ENCODE measurements at places on chromosomes 13 and 19.
A peak's percentile ranks its signal among the peaks of the same experiment; 100 is the strongest.

DNA sequence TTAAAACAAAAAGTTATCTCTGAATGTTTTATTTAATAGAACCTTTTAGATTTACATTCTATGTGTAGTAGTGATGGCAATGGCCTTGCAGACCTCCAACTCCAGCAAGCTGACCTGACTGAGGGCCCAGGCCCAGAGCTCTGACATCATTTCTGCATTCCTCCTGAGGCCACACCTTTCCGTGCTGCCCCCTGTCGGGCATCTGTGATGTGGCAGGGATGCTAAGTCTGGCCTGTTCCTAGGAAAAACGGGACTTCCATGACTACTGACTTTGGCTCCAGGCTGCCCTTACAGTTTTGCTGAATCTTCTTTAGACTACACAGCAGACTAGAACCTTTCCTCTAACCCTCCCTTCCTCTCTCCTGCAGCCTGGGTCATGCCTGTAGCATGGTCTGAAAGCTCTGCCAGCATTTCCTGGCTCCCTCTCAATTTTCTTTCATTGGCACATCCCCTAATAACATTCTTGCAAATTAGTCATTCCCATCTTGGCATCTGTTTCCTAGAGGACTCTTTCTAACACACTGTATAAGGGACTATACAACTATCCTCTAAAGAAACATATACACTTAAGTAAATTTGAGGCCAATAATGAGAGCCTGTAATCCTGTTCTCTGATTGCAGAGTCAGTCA lies 249.1 kb downstream of the GPC5 start:
- no peak for DNase-seq

DNA sequence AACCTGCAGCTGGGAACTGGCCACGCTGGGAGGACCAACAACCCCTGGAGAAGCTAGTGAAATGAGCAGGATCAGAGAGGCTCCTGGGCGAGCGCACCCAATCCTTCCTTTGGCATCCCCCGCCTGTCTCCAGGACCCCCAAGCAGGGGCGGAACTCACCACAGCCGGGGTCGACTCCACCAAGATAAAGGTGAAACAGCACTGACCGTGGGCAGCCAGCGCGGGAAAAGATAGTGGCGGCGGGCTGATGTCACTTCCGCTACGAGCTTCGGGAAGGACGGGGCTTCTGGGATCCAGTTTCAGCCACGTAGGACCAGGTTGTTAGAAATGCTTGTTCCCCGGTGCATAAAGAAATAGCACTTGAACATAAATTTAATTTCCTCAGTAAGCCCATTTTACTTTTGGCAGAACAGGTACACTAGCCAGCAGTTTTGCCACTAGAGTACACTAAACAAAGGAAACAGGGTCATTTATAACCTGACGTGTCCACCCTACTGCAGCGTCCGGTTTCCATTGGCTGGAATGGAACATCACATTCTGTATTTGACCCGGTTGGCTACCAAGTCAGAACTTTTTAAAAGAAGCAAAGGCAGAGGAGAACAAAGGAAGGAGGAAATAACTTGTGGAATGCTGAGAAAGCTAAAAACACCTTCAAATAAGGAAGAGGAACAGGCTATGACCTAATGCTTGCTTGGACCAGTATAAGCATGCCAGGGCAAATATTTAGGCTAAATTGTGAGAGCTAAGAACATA lies 25.5 kb upstream of the ZNF562 start:
- DNase-seq: no peak

DNA sequence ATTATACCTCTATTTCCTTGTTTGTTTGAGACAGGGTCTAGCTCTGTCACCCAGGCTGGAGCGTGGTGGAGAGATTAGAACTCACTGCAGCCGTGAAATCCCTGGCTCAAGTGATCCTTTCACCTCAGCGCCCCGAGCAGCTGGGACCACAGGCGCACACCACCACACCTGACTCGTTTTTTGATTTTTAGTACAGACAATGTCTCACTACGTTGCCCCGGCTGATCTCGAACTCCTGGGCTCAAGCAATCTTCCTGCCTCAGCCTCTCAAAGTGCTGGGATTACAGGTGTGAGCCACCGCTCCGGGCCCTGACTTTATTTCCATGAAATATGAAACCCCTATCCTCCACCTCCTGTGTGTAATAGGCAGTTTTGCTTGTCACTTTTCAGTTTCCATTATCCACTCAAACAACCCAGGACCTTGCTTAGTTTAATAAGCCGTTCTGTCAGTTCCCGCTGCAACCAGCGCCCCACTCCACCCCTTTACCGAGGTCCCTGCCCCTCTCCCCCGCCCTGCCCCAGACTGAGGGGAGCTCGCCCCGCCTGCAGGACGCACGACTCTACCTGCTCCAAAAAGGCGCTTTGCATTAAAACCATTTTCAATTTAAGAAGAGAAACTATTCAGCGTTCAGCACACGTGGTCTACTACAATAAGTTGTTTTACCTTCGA lies 16.9 kb downstream of the ZNF816 start:
- no peak for DNase-seq

DNA sequence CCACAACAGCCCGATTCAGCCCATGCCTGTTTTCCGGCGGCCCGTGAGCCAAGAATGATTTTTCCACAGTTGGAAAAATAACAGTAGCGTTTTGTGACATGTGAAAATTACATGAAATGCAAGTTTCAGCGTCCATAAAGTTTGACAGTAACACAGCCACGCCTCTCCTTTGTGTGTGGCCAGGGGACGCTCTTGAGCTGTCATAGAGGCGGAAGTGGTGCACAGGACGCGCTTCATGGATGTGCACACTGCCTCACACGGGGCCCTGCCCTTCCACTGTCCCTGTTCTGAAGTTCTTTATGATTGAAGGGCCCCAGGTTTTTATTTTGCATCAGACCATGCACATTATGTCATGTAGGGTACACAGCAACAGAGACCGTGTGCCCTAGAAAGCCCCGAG lies 12.4 kb upstream of the ELAVL1 start:
- DNase-seq: no peak

- DNase-seq: no peak
Observed at GRCh38 chr13:43046259-43046658, 22.9 kb downstream of the DNAJC15 start.

DNA sequence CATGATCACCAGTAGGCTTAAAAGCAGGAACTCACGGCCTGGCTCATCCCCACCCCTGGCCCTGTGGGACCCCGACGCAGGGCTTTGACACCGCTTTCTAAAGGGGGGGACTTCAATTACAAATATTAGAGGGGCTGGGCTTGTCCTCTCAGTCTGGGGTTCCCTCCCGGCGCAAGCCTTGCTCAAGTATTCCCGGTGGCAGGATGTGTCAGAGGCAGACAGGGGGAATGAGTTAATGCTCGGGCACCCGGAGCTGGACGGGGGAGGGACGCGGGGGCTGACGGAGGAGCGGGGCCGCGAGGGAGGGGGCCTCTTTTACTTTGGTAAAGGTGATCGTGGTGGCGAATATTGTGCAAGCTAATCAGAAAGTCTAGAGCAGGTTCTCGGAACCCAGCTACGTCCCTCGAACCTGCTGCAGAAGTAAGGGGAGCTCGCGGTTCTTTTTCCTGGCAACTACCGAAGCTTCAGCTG lies 1.1 kb downstream of the FGF14 start:
- DNase-seq: no peak

DNA sequence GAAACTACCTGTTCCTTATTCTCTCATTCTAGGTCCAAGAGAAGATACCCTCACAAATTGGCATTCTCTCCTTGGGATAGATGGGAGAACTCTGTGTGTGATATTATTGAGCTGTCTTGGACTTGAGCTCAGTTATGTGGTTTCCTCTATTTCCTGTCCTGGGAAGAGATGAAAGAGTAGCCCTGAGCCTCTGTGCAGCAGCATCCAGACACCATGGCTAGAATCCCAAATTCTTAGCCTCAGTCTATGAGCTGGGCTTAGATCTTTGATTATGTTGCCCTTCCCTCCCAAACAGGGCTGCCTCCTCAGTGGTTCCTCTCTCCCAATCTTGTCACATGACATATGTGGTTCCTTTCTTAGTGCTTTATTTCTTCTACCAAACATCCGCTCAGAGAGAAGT lies 290.7 kb downstream of the SPRY2 start:
- DNase-seq: no peak

- DNase-seq: no peak
Observed at GRCh38 chr19:887072-887471, 5.9 kb downstream of the MED16 start.

GRCh38 chr13:66835040-66835628 lies 395.0 kb downstream of the PCDH9 start:
- DNase-seq: no peak

DNA sequence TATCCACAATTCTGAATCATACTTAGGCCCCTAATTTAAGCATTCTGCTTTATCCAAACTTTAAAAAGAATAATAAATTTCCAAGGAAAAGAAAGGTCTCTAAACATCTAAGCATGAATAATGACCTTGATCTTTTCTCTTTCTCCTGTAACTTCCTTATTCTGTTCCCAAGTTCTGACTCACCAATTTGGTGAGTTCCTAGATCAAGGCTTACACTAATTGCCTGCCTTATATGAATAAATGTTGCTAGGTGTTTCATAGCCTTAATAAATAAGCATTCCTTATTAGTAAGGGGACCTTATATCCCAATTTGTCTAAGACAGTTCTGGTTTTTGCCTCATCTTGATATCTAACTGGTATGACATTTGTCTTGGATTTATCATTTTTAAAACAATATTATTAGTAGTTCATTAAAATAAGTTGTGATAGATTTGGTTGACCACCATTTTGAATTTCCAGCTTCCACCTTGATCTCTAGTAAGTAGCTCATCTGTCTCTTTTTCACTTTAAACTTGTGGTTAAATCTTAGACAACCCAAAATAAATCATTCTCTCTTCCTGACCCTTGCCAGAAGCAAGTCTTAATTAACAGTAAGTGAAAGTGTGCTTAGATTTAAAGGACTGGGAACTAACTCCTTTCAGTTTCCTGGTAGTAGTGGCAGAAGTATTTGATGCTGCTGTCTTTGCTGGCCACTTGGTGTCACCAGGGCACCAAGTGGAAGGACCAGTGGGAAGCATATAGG lies 121.2 kb upstream of the MLNR start:
- peak; percentile 21 for DNase-seq

DNA sequence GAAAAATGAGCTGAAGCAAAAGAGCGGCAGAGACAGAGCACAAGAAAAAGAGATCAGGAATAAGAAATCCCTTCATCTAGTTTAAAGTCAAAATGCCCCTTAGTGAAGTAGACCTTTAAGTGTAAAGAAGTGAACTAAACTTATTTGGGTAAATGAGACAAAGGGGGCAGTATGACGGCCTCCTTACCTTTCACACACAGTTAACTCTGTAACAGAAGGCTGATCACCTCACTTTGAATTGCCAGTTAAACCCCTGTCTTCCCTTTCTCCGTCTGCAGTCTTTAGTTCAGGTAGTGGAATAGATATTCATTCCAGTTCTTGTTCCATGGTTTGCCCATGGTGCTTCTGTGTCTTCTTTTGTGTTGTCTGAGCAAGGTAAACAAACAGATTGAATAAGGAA lies 1029.8 kb downstream of the DIAPH3 start:
- DNase-seq: no peak

DNA sequence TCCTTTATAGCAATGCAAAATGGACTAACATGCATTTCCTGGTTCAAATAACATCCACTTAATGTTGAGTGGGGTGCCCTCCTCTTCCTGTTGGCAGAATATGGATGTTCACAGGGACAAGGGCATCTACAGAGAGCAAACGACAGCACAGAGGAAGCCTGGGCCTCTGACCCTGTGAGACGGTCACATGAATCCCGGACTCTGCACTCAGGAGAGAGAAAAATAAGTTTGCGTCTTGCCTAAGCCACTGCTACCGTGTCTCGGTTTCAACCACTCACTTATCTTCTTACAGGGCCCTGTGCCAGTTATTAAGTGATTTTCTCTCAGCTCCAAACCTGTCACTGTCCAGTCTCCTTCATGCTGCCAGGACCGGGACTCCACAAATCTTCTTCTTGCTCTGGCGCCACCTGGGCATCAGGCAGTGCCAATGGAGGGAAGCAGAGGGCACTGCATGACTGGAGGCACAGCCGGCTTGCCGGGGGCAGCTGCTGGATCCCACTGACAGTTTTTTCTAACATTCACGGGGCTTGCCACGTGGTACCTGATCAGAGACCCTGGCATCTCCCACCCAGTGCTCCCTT lies 11.8 kb downstream of the LIG1 start:
- DNase-seq: no peak

DNA sequence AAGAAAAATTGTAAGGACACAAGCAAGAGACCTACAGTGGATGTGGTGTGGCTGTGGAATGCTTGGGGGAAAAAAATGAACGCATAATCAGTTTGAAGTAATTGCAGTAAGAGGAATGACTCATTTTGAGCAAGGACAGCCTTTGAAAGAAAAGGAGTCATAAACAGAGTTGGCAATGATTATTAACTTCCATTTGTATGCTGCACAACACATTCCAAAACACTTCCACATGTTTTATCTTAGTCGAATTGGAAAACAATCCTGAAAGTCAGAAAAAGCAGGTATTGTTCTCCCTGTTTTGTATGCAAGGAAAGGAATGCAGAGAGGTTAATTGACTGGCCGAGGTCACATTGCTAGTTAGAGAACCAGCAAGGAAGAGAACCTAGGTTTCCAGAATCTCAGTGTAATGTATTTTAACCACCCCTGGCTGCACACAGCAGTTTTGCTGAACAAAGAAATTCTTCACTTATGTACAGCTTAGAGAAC lies 630.0 kb upstream of the MIR17HG start:
- DNase-seq: no peak

GRCh38 chr19:35742121-35742724 lies at the start of gene IGFLR1:
IGFLR1 (minus strand) TSS chr19:35742452; CDS start chr19:35741180, 1,272 bp downstream.
- peak; percentile 51 for DNase-seq

DNA sequence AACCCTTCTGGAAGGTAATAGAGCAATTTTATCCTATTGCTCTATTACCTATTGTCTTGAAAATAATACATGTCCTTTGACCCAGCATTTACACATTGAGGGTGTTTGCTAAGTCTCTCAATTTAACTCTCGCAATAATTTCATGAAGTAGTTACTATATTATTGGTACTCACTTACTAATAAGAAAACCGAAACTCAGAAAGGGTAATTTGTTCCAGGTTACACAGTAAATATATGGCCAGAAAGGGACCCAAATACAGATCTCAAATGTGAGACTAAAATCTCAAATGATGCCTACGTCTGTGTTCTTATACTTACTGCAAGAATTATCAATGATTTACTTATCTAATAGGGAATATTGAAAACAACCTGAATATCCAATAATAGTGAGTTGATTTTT lies 29.7 kb upstream of the FAM216B start:
- DNase-seq: no peak

DNA sequence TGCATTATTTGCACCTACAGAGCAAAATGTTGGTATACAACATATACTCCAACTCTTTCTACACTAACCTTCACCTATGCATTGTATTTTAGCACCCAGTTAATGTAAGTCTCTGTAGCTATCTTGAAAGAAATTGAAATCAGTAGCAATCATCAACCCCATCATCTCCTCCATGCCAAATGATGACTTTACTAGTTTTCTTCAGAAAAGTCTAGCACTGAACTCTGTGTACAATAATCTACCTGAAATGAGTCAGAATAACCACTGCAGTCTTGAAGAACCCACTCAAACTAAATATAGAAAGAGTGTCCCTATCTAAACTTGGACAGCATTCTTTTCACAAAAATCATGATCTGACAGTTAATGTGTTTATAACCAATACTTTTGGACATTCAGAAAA lies 9.8 kb downstream of the IRS2 start:
- no peak for DNase-seq
